ENCODE measurements at places on chromosomes 2 and 18.
A peak's percentile ranks its signal among the peaks of the same experiment; 100 is the strongest.

- DNase-seq = no peak
Observed at GRCh38 chr2:113080134-113080533, 12.4 kb downstream of the IL1F10 start.

DNA sequence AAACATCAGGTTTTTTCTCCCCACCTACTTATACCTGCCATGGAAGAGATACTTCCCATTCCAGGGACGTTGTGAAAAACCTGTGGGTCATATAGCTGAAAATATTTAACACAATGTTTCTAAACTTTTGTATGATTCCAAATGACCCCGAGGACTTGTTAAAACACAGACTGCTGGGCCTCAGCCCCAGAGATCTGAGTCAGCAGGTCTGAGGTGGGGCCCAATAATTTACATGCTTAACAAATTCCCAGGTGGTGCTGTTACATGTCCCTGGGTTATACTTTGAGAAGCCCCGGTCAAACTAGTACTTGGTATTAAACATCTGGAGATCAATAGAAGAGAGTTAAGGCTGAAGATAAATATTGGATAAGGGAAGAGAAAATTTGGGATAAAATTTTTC lies 71.4 kb upstream of the FRZB start:
- no peak for DNase-seq

GRCh38 chr2:2405780-2406179 lies 74.7 kb upstream of the MYT1L start:
- DNase-seq = no peak

DNA sequence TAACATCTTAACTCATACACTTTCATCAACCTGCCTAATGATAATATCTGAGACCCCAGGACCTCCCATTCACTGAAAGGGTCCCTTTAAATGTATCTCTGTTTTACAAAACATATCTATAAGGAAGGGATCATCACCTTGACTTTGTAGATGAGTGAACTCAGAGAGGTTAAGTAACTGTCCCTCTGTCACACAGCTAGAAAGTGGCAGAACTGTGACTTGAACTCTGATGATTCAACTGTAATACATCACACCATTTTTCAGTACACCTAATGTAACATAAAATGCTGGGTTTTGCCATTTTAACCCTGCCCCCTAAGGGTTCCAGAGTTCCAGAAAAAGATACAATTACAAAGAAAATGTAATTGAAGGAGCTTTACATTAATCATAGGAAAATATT lies 234.6 kb downstream of the ZEB2 start:
- no peak for DNase-seq

GRCh38 chr2:3604991-3605961 lies 10.4 kb downstream of the COLEC11 start:
- no peak for DNase-seq

- no peak for DNase-seq
Observed at GRCh38 chr2:78890935-78891334, 134.6 kb upstream of the REG3G start.

DNA sequence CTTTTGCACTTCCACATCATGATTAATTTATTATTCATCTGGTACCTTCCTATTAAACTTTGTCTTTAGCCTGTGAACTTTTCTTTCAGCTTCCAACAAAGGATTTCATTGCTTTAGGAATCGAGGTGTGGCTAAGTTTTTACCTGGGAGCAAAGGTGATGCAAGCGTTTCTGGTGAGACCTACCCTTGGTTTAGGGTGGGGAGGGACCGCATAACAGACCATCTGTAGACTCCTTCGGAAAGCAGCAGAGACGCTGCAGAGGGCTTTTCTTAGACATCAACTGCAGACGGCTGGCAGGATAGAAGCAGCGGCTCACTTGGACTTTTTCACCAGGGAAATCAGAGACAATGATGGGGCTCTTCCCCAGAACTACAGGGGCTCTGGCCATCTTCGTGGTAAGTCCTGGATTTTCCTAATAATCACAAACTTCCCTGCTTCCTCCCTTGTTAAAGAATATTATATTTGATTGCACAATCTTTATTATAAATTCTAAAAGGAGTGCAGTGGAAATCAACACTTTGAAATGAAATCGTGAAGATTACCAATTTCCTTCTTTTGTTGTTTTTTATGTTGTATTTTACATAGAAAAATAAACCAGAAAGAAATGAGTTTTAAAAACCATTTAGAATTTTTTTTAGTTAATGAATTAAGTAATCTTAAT lies at the start of gene DSG3:
TSS of gene DSG3 (plus strand) at position 212 of the 662 bp plus-strand sequence. CDS start at position 349, 137 bp downstream.
- DNase-seq = no peak

GRCh38 chr2:132448771-132449170 lies 32.2 kb downstream of the GPR39 start:
- DNase-seq = no peak

GRCh38 chr2:158998551-158999248 lies 30.3 kb downstream of the TANC1 start:
- no peak for DNase-seq

DNA sequence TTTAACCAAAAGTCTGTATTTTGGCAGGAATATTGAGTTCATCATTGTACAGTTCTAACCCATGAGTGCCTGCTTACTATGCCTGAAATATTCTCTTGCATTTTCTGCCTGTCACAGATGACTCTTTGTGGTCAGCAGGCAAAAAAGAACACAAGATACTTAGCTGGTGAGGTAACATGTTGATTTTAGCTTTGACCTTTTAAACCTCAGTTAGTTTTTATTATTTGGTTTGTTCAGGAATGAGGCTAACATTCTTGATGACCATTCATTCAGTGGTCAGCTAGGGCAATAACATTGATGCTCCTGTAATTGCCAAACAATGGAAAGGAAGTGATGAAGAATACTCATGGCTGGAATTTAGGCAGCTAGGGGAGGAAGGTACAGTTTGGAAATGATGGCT lies 491.2 kb downstream of the PIK3C3 start:
- no peak for DNase-seq

GRCh38 chr2:234467289-234467688 lies 29.6 kb downstream of the ARL4C start:
- DNase-seq = no peak

DNA sequence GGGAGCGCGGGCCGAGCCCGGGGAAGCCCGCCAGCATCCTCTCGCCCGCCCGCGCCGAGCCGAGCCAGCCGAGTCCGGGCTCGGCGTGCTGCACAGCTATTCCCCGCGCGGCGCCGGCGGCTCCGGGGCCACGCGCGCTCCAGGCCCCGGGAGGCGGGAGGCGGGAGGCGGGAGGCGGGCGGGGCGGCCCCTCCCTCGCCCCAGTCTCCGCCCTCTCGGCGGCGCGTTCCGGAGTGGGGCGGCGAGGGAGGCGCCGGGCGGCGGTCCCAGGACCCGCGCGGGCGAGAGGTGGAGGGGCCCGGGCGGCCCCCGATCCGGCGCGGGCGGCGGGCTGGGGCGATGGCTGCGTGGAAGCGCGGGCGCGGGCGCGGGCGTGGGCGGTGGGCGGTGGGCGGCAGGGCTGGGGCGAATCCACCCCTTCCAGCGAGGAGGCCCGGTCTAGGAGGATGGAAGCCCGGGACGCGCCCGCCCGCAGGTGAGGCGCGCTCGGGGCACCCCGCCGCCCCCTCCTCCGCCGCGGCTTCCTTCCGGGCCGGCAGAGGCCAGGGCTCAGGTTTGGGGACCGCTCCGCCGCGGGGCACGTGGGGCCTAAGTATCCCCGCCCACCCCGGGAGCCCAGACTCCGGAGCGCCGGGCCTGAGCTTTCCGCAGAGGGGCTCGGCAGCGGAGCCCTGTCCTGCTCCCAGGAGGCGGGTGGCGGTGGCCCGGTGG lies at the start of gene ADCY3:
TSS of gene ADCY3 (minus strand) at position 140 of the 711 bp plus-strand sequence. CDS start 1,250 bp downstream, outside the sequence.
- DNase-seq = peak; percentile 82

GRCh38 chr18:11729556-11729955 lies 40.5 kb downstream of the GNAL start:
- DNase-seq = no peak

DNA sequence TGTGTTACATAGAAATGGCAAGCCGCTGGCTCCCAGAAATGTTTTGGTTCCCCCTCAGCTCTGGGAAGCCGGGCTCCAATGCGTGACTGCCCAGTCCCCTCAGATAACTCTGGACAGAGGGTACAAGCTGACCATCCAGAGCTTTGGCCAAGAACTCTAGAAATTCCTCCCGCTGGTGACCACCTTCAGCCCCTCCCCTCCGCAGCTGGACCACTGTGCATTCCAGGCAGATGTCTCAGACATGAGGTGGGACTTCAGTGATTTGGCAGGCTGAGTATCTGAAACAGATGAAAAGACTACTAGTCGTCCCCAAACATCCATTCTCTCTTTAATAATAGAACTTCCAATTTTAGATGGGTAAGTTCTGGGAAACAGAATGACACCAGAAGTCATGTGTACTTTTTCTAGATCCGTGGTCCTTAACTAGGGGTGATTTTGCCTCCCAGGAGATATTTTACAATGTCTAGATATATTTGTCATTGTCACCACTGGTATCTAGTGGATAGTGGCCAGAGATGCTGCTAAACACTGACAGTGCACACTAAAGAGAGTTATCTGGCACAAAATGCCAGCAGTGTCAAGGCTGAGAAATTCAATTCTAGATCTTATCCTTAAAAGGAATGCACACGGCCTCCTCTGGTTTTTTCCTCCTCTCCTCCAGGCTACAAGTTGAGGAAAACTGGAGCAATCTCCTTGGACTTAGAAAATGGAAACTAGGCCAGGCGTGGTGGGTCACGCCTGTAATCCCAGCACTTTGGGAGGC lies 294.3 kb downstream of the SRBD1 start:
- DNase-seq = no peak

Data from GM06990 (cell line).